OCI-M1 (cell line): ENCODE measurements at places on chromosomes 5 and 9.

GRCh38 chr9:68933434-68934328 lies 80.2 kb downstream of the PRKACG start:
- DNase-seq, result no peak

- peak; percentile 94 for DNase-seq
Measured at GRCh38 chr9:12774861-12775678, at the start of gene LURAP1L. TSS of gene LURAP1L (plus strand) at chr9:12775020. CDS start at chr9:12775716, 696 bp downstream.

DNA sequence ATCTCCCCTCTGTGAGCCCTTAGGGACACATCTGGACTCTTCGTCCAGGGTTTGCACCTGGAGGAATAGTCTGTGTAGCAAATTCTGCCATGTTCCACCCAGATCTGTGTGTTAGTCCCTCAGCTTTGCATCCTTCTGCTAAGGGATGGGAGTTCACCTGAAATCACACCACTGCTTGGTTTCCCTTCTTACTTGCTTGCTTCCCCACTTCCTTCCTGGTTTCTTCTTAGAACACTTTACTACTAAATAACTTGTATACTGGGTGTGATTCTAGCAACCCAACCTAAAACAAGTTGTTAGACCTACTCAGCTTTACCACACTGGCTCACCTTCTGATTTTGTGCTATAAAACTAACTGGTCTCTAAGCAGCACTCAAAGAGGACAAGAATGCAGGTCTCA lies 202.6 kb upstream of the MAP3K1 start:
- DNase-seq, result no peak

GRCh38 chr9:124399968-124400940 lies 15.0 kb downstream of the PSMB7 start:
- no peak for DNase-seq

DNA sequence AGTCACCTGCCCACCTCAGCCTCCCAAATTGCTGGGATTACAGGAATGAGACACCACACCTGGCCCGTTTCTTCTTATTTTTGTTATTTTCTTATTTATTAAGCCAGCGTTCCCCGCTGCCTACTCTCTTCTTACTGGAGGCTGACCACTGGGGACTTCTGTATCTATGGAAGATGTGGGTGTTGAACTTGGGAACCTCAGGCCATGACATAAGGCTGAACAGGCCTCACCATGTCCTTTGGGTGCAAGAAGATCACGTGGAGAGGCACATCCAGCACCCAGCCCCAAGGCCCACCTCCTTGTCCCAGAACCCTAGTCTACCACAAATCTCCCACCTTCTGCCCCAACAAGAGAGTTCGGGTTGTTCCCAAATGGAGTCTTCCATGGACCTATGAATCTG lies 59.4 kb upstream of the NEK6 start:
- DNase-seq, result no peak

GRCh38 chr5:101966476-101966875 lies 329.6 kb downstream of the SLCO4C1 start:
- DNase-seq, result no peak

GRCh38 chr5:153496835-153497234 lies 6.4 kb downstream of the GRIA1 start:
- DNase-seq, result peak; percentile 42

DNA sequence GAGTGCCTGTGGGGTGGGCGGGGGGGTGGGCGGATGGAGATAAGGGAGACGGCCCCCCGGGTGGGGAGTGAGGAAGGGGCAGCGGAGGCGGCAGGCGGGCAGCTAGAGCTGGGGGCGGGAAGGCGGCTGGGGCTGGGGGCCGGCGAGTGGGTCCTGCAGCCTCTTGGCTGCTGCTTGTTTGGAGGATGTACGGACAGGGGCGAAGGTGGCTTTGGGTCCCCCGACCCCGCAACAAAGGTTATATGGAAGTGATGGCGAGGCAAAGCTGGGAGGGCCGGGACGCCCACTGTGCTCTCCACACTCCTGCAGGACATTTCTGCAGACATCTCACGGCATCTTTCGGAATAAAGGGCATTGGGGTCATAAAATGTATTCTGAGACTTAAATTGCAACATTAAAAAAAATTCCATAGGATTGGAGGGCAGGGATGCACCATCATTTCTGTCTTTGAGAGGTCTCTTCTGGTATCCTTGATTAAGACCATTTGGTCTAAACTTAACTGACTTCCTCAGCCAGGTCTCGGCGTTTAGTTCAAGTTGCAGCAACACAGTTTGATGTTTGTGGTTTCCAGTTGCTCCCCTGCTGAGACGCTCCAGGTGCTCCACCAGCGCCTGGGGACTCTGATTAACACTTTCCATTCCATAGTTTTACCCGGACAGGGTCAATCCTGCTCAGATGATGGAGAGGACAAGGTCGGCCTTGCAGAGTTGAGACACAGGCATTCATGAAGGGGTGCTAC lies 101.6 kb upstream of the SSBP2 start:
- no peak for DNase-seq

GRCh38 chr9:93329629-93330280 lies 121.7 kb upstream of the FAM120A start:
- no peak for DNase-seq

DNA sequence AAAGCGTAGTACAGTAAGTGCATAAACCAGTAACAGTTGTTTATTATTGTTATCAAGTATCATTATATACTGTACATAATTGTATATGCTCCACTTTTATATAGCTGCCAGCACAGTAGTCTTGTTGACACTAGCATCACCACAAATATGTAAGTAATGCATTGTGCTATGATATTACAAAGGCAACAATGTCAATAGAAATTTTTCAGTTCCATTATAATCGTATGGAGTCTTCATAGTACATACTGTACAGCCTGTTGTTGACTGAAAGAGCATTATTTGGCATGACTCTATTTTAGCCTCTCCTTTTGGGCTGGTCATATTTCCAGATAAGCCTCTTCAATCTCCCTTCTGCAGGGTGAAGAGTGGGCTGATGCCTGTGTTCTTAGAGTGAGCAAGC lies 40.4 kb downstream of the CFAP95 start:
- DNase-seq, result no peak

DNA sequence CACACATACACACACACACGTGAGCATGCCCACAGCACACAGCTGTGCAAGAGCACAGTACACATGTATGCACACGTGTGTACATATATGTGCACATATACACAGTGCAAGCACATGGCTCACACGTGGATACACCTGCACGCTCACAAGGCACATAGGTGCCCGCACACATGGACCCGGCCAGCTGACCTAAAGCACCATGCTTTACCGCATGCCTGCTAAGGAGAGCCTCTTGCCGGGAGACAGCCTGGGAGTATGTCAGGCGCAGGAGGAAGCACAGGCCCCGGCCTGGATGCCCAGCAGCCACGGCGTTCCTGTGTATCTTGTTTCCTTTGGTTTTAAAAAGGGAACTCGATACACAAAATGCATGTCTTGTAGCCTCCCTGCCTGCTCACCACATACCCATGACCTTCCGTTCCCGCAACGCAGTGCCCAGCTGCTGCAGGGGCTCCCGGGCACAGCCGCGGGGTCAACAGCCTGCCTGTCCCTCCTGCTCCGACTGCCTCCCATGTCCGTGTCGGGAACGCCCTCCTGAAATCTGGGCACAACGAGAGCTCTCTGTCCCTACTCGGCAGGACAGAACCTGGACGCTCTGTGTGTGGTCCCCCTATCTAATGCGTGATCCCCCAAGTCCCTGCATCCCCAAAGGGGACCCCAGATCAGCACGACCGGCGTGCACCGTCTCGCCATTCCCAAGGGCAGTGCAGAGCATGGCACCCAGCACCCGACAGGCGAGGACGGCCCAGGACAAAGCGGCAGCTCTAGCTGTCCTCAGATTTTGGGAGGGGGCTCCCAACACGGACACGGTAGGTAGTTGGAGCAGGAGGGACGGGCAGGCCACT lies 3.6 kb downstream of the SLC12A7 start:
- DNase-seq, result no peak

- DNase-seq, result no peak
Measured at GRCh38 chr5:118891252-118891651, 97.1 kb downstream of the DTWD2 start.

- DNase-seq, result peak; percentile 90
Measured at GRCh38 chr9:25677301-25678146, 720 bp downstream of the TUSC1 start.

DNA sequence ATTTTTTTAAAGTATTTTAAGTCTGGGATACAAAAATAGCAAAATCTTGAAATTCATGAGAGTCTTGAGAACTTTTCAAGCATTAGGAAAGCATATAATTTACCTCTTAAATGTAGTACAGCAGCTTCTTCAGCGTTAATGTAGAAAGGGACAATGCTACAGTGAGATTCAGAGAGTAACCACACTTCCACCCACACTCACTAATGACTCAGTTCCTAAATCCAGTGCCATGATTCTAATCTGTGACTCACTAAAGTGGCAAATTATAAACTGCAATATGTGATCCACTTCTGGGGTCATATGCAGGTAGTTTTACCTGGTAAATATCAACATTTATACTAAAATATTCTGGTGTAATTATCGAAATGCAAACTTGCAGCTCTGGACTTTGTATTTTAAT lies 434.5 kb upstream of the TUSC1 start:
- DNase-seq, result no peak

GRCh38 chr5:134252671-134253070 lies 26.8 kb upstream of the PPP2CA start:
- no peak for DNase-seq

- DNase-seq, result no peak
Measured at GRCh38 chr9:130058887-130059286, 5.2 kb downstream of the GPR107 start.

DNA sequence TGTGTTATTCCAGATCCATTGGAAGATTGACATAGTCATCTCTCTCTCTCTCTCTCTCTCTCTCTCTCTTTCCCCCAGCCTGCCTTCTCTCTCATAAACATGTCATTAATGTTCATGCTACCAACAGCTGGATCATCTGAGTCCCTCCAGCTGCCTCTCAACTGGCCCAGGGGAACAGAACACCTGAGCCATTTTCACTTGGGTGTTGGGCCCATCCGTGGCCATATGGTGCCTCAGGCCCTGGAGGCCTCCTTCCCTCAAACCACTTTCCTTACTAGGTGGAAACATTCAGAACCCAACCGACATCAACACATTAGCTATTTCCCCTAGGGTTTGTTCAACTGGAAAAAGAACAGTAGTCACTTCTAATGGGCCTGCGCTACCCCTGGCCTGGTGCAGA lies 196.2 kb downstream of the FRMD3 start:
- no peak for DNase-seq

- DNase-seq, result no peak
Measured at GRCh38 chr9:97572196-97572891, 60.8 kb downstream of the TSTD2 start.

DNA sequence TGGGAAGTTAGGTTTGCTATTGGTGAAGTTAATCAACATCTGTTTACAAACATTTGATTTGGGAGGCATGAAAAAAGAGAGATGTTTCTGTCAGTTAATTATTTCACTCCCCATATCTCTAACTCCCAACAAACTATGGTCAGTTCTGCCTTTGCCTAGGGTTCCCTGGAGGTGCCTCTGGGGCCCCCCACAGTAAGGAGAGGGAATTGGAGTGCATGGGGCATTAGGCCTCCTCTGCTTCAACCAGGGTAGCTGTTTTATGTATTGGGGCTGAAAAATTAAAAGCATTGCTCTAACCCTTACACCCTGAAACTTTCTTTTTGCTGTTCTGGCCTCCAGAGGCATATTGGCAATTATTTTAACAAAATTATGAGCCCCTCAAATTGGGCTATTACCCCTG lies 32.3 kb downstream of the RUSC2 start:
- DNase-seq, result peak; percentile 9
